ENCODE measurements at places on chromosomes 1 and 21. TPM values are rescaled to one million over a fixed set of nuclear protein-coding genes. Genes with fewer than 3 reads are reported as not detected.
A peak's percentile ranks its signal among the peaks of the same experiment; 100 is the strongest.

DNA sequence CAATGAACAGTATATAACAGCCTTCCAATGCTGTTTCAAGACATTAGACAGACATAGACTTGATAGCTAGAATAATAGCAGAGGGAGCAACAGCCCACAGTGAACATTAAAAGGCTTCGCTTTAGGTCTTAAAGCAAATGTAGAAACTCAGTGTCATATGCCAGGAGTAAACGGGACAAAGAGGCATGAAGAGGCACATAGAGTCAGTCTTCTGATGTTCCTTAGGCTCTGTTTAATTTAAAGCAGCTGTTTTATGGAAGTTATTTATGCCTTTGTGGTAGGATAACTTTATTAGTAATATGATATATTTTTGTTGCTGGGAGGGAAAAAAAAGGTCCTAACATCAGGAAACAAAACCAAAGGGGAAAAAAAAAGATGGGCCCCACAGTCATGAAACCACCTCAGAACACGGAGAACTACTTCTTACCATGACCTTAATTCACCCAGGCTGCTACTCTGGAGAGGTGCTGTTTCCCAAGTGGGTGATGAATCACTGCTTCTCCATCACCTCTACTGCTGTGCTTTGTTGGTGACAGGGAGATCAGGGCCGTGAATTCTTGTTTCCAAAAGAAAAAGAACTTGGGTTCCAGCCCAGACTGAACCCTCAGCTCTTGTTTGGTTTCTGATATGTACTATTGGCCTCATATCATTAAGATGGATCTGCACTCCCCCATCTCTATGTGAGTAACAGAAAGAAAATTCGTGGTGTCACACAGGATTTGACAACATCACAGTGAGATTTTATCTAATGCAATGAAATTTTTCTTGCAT is 616.9 kb downstream of the KIF26B start:
- no peaks in the 10 kb centered on the region for H3K36me3 ChIP-seq
- H3K4me1 ChIP-seq, result peaks cover 16% of the 10 kb centered on the region
- H3K4me3 ChIP-seq, result no peak overlapping the region
- H3K27me3 ChIP-seq, result no peaks in the 10 kb centered on the region

OR2L2 gene
- total RNA-seq, result not detected

DNA sequence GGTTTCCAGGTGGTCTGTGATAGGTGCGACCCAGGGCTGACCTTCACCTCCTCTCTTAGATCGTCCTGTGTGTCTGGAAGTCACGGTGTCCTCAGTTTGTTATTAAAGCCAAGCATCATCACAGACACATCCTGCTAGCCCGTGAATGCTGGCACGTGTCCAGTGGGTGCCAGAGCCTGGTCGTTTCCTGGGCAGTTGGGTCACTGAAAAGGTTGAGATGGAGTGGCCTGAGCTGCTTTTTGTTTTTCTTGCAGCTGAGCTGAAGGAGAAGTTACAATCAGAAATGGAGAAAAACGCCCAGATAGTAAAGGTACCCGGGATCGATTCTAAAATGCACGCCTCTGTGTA is 23.2 kb downstream of the PCNT start:
- no peak overlapping the region for H3K4me3 ChIP-seq
- H3K36me3 ChIP-seq, result peaks cover 86% of the 10 kb centered on the region
- DNase-seq, result peak; percentile 66
- peaks cover 40% of the 10 kb centered on the region for H3K4me1 ChIP-seq
- no peaks in the 10 kb centered on the region for H3K27me3 ChIP-seq

SPRR3 gene
- not detected for total RNA-seq

GRCh38 chr1:202979459-202979858 is 12.4 kb upstream of the CYB5R1 start:
- DNase-seq, result no peak
- peaks cover 61% of the 10 kb centered on the region for H3K27me3 ChIP-seq
- no peak overlapping the region for H3K4me3 ChIP-seq
- H3K36me3 ChIP-seq, result no peaks in the 10 kb centered on the region
- H3K27ac ChIP-seq, result no peak overlapping the region
